ENCODE measurements at places on chromosomes 11 and 22. TPM values are rescaled to one million over a fixed set of nuclear protein-coding genes. Genes with fewer than 3 reads are reported as not detected.

Gene NNMT
- 87.2 TPM for total RNA-seq

Gene RGL4
- 0.52 TPM for total RNA-seq

Gene GLYATL2
- total RNA-seq, result 0.52 TPM

Gene MUC5AC
- total RNA-seq, result under 0.01 TPM

Gene NLRP6
- not detected for total RNA-seq
